NCI-H2171 treated with DMSO at 0.1 percent for 48 hours (cell line): ENCODE measurements at places on chromosomes 6 and 20.

GRCh38 chr20:4366076-4366475 is 350.7 kb upstream of the RNF24 start:
- no peak for DNase-seq

- no peak for DNase-seq
These were observed 113.5 kb upstream of the PHACTR1 start for GRCh38 chr6:12602951-12603672.

GRCh38 chr20:51910321-51911050 is 108.2 kb upstream of the SALL4 start:
- no peak for DNase-seq

DNA sequence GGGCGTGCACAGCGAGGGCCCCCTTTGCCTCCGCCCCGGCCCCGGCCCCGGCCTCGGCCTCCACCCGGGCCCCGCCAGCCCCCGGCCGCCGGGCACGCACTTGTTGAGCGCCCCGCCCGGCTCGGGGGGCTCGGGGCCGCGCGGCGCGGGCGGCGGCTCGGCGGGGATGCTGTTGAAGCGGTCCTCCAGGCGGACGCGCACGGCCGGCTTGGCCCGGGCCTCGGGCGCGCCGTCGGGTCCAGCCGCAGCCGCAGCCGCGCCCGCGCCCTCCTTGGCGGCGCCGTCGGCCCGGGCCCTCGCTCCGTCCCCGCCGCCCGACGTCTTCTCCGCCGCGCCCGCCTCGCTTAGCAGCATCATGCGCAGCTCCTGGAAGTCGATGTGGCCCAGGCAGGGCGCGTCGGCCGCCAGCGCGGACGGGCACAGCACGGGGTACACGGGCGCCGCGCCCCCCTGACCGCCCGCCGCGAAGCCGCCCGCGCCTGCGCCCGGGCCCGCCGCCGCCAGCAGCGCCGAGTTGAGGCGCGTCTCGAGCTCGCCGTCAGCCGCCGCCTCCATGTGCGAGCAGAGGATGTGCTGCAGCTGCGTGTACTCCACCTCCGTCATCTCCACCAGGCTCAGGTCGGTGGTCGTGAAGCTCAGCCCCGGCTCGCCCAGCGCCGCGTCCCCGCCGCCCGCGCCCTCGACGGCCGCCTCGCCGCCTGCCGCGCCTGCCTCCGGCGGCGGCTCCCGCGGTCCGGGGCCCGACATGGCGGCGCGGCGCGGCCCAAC is 514 bp downstream of the TCFL5 start:
- peak; percentile 24 for DNase-seq

DNA sequence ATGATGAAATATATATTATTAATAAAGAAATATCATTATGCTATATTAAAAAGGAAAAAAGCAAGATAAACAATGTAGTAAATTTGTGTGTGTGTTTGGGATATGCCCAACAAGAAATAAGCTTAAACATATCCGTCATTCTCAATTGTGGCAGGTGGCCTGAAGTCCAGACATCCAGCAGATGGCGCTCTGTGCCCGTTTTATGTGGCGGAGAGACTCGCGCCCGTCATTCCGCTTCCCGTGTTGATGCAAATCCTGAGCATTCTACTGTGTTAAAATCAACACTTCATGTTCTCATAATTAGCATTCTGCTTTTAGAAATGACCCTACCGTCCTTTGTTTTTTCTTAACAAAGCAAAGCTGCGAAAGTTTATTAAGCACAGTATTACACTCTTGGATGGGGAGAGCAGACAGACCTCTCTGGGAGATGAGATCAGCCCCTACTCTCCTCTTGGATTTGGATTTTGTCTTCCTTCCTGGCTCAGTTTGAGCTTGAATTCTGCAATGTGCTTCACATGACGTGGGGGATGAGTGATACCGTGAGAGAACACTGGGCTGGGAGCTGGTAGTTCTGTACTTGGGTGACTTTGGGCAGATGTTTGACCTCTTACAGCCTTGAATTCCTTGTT is 125.8 kb downstream of the MCHR2 start:
- peak; percentile 77 for DNase-seq

GRCh38 chr6:64717281-64717680 is 989.7 kb downstream of the EYS start:
- peak; percentile 22 for DNase-seq

DNA sequence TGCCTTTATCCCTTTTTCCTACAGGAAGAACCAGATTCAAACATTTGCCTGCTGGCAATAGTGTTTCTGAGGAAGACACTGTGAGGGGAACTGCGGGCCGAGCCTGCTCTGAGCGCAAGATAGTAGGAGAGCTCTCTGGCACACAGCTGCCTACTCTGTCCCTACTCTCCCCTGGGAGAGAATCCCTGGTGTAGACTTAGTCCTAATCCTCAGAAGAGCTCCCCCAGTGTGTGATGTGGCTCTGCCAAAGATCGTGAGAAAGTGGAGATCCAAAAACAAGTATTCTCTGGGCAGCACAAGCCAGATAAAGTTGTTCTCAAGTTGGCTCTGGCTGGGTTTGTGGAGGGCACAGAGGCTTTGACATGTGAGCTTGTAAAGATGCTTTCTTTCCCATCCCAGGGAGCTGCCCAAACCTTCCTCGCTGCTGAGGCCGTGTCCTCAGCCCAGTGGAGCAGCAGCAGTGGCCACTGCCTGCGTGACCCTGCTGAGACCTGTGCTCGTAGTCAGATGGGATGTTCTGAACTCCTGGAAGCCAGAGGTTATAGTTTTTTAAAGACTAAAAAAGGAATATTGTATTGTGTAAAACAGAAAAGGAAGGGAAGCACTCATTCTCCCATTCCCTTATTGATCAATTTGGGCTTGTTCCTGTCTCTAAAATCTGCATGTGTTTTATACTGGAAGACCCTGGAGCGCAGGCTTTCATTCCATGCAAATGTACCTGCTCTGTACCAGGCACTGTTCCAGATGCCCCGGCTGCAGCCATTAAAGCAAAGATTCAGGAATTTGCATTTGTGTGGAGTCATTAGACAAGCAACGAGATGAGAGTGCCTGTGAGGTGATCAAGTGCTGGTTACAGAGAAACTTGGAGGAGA is 30.7 kb downstream of the PNLDC1 start:
- DNase-seq: no peak

- DNase-seq: no peak
These were observed 62.6 kb downstream of the IGF2R start for GRCh38 chr6:160031442-160031841.

- no peak for DNase-seq
These were observed 13.0 kb upstream of the DBNDD2 start for GRCh38 chr20:45395114-45395415.

- no peak for DNase-seq
These were observed 37.0 kb downstream of the CDC40 start for GRCh38 chr6:110217266-110217665.

DNA sequence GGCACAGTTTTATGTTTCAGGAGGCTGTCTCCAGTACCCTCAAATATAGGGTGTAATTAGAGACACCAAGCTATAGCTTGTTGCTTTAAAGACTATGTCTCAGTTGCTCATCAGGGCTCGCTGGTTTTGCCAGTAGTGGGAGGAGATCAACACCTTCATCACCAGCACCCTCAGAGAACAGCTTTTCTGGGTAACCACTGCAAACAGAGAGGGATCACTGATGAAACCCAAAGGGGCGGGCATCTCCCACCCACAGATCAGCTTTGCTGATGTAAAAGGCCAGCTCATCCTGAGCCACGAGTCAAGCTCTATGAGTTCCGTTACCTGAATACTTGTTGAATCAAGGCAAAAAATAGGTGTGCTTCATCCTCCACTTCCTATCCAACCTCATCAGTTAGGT is 187.7 kb downstream of the AIG1 start:
- DNase-seq: no peak

DNA sequence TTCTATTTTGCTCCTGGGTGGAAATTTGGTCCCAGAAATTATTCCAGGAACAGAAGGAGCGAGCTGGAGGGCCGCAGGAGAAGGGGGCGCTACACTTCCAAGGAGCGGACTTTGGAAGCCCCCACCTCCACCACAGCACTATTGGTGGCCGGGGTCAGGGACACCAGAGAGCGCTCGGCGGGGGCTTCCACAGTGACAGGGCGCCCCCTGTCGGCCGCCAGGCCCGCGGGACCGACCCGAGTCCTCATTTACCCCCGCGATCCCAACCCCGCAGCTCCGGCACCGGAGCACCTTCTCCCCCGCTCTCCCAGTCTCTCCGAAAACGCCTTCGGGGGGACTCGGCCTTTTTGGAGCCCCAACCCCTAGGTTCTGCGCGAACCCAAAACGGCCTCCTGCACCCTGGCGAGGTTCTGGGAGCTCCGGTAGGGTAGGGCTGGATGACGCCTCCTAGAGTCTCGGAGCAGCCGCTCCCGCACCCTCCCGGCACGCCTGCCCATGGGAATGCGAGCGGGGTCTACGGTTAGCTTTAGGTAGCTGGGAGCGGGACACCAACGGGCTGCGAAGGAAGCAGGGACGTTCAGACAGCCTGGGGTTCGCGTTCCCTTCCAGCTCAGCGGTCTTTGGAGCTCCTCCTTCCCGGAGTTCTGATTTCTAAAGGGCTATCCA is 2.4 kb upstream of the FOXA2 start:
- no peak for DNase-seq

DNA sequence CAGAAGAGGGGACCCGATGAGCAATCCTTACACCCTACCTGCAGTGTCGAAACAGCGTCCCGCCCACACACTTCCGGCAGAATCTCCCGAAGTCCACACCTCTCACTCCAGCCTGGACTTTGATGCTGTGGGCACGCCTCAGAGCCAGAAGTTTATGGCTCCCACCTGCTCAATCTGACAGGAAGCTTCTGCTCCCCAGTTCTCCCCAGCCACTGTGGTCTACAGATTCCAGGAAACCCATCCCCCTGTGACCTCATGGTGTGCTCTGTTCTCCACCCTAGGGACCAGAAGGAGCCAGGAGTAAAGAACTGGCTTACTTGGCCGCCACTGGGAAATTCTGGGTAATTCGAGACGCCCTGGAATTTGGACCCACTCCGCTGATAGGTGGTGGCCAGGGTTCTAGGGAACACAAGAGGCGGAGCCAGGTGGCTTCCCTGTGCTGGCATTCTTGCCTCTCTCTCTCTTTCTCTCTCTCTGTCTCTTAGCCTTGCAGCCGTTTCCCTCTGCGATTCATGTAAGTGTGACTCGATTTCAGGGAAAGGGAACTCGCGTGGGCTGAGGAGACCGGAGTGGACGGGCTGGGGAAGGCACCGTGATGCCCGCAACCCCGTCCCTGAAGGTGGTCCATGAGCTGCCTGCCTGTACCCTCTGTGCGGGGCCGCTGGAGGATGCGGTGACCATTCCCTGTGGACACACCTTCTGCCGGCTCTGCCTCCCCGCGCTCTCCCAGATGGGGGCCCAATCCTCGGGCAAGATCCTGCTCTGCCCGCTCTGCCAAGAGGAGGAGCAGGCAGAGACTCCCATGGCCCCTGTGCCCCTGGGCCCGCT is at the start of gene TRIM15:
Gene TRIM15, plus strand, starts transcription at position 457 of the 828 bp plus-strand sequence. Its CDS starts 139 bp downstream, at position 596.
- no peak for DNase-seq

DNA sequence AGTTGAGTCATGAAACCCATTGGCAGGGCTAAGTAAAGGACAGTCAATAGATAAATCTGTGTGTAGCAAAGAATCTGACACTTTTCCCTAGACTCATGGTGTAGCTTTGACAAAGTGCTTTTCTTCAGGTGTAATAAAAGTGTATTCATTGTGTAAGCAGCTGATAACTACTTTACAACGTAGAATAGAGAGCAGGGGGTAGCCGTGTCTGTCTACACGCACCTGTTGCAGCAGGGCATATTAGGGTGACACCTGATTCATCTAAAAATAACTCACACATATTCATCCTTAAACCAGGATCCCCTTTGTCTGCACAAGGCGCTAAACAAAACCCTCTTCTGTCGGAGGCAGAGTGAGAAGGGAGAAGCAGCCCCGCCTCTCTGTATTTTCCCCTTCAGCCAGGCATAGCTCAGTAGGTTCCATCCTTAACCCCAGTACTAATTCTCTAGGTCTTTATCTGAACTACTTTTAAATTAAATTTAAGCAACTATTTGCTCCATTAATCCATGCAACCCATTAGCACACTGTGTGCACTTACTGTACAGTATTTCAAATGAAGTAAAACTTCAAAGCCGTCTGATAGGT is 306.7 kb upstream of the SASH1 start:
- no peak for DNase-seq

GRCh38 chr6:21382821-21383449 is 210.6 kb upstream of the SOX4 start:
- no peak for DNase-seq

DNA sequence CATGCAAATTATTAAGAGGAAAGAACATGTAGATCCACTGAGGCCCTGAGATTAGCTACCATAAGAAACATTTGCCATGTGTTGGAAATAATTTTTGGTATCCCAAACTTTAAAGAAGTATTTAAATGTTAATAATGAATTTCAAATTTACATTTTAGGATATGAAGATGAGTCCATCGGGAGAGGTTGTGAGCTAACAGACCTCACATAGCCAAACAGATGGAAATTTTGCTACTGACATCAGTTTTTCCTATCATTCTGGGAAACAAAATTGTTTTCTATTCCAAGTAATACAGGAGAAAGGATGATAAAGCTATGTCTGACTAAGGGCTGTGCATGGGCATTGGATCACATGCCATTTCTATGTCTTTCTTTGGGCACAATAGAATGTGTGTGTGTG is 809.6 kb downstream of the TENT5A start:
- DNase-seq: no peak

DNA sequence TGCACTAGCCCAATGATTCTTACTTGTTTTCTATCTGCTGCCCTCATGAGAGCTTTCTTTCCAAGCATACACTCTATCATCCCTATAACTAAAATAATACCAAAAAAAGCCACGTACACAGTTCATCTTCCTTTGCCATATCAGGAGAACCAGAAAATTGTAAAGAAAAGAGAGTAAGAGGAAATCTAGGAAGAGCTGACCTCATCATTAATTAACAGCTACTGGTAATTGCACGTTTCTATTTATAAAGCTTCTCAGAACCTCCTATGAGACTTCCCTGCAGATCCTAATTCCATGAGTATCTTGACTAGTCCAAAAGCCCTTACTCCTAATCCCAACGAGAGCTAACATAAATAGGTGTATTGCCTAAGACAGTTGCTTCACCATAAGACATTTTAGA is 191.5 kb upstream of the RNF217 start:
- no peak for DNase-seq

DNA sequence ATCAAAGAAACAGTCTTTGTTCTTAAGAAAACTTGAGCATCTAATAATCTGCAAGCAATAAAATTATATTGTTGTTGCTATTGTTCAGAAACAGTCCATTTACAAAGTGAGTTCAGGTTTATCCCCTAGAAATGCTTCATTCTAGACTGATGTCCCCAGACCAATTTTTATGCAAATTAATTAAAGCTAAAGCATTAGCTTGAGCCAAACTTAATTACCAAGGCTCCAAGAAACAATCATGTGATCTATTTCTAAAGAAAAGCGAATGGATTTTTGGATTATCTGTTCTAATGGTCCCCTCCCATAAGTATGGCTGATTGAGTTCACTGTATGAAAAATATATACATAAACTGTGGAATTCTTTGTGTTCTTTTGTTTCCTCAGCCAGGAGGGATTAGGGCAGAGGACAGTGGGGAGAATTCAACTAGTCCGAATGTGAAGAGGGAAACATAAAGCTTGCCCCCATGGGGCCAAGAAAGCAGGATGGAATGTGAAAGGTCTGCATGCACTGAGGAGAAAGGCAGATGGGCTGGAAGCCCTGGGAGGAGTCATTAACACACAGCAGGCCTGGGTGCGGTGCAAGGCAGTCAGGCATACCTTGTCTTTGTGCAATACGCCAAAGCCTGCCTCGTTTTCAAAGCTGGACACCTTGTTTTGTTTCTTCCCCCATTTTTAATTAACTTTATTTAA is 597.1 kb downstream of the KIF16B start:
- DNase-seq: peak; percentile 84

GRCh38 chr6:54299542-54300269 is 8.5 kb upstream of the TINAG start:
- no peak for DNase-seq

GRCh38 chr20:9400171-9401025 is 114.0 kb upstream of the LAMP5 start:
- DNase-seq: peak; percentile 10
